ENCODE measurements at places on chromosomes 2 and 18.

DNA sequence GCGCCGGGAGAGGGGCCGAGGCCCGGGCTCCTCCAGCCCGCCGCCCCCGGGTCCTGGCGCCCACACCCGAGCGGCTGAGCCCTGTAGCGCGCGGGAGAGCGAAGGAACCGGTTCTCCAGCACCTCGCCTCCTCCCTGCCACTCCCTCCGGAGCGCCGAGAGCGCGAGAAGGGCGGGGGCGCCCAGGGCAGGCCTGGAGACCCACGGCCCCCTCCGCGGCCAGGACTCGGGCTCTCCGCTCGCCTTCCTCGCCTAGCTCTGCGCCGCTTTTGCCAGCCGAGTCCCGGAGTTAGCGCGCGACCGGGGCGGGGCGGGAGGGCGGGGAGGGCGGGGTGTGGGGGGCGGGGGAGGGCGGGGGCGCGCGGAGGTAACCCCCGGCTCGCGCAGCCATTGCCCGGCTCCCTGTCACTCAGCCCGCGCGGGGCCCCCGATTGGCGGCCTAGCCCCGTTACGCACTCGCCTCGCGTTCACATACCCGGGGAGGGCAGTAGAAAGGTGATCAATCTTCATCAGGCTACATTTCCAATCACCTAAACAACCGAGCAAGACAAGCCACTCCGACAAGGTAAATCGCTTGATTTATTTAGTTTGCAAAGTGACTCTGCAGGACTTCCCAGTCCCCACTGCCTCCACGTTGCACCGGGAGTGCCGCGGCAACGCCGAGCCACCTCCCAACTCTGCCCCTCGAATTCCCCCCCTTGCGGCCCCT, at the start of gene OTX1:
Gene OTX1, plus strand, starts transcription at position 497 of the 708 bp plus-strand sequence. CDS start 2,161 bp downstream, outside the sequence.
- DNase-seq = peak; percentile 47

- no peak for DNase-seq
These were observed 663.9 kb upstream of the LRRTM1 start for GRCh38 chr2:80968450-80968849.

GRCh38 chr2:38533757-38534545, 68.8 kb downstream of the HNRNPLL start:
- DNase-seq = no peak

DNA sequence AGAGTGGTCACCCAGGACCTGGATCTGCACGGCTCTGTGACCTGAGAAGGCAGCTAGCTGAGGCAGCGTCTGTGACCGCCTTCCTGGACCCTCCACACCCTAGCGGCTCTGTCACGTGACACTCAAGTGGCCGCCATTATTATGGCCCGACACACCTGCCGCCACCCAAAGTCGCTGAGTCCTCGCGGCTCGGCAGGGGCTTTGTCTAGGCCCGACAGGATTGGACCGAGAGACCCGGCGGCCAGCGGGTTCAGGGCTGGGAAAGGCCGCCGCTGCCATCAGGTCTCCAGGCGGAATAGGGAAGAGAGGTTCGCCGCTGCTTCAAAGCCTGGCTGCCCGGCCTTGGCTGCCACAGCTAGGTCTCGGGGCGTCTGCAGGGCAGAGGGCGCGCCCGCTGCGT, 1162.5 kb upstream of the LRRTM1 start:
- no peak for DNase-seq

DNA sequence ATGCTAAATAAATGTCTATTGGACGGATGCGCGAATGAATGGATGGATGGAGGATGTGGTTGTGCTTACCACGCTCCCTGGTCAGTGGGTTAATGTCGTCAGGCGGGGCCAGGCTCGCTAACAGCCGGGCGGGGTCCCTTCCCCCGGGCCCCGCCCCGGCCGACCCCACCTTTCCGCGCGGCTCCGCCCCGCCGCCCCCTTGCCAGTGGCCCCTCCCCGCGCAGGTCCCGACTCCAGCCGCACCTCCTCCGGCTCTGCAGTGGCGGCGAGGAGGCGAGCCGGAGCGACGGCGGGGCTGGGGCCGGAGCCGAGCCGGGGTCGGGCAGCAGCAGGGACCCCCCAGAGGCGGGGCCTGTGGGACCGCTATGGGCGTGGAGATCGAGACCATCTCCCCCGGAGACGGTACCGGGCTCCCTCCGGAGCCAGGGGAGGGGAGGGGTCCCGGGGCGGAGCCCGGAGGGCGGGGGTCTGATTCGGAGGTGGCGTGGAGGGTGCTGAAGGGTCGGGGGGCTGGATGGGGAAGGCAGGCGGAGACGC, at the start of gene FKBP1B:
Gene FKBP1B, plus strand, starts transcription at position 257 of the 537 bp plus-strand sequence. Its CDS starts 109 bp downstream, at position 366.
- peak; percentile 34 for DNase-seq

- no peak for DNase-seq
These were observed 11.7 kb downstream of the YIPF4 start for GRCh38 chr2:32289165-32289999.

- DNase-seq = no peak
These were observed 59.7 kb downstream of the WDSUB1 start for GRCh38 chr2:159226608-159227385.

GRCh38 chr18:3058328-3059191, 45.6 kb upstream of the LPIN2 start:
- peak; percentile 80 for DNase-seq

DNA sequence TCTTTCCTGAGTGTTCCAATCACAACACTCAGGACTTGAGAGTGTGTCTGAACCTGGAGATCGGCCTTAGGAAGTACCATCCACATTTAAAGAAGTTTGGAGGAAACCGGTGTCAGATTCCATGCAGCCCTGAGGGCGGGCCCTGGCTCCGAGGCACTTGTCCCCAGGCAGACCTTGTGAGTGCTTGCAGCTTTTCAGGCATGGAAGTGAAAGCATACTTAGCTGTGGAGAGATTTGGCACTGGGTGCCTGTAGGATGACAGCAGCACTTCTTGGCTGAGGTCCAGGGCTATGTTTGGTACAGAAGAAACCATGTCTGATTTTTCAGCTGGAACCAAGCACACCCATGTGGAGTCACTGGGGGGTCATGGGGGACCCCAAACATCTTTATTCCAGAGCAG, 230.8 kb downstream of the SEPTIN10 start:
- DNase-seq = no peak

DNA sequence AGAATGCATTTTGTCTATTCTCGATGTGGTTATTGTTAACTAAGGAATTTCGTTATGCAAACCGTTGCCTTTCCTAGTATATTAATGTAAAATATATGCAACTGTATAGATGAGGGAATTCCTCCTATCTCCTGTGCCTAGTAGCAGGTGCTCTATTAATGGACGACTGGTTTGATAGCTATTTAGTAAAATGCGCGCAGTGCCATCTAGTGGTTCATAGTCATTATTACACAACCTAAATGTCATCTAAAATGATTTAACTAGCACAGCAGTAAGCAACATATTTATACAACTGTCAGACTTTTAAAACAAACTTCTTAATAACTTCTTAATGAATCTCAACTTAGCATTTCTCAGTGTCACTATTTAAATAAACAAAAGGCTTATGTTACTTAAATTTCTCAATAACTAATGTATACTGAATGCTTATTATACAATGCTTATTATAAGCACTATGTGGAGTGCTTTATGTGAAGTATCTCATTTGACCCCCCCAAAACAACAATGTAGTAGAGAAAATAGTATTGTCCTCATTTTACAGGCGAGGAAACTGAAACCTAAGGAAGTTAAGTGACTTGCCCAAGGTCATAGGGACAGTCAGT, 77.9 kb downstream of the DTNA start:
- peak; percentile 60 for DNase-seq

DNA sequence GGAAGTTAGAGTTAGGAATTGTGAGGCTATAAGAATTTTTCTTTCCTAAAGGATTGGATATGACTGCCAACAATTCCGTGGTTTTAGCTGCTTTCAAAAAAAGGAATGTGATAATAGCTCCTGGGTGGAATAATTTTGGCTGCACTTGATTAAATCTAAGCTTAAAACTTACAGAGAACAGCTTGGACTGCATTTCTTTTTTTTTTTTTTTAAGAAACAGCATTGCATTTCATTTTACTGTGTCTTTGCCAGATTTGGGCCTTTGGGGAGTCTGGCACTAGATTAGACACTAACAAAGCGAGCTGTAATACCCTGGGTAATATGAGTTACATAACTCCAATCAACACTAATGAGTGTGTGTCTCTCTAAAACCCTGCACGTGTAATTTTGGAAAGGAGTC, 37.8 kb upstream of the ZNF397 start:
- no peak for DNase-seq

DNA sequence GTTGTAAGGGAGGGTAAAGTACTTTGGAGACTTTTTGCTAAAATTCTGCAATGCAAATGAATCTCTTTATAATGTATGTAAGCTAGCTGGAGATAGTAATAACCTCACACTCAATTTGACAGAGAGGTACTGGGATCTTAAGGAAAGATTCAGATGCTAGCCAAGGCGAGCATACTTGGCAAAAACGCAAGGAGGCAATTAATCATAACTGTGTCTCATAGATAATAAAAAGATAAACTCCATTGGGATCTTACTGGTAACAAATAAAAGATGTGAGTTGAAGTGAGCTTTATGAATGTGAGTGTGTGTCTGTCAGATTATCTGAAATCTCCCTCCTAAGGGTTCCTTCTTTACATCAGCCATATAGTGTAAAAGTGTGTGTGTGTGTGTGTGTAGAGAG, 533.0 kb downstream of the TMX3 start:
- no peak for DNase-seq

DNA sequence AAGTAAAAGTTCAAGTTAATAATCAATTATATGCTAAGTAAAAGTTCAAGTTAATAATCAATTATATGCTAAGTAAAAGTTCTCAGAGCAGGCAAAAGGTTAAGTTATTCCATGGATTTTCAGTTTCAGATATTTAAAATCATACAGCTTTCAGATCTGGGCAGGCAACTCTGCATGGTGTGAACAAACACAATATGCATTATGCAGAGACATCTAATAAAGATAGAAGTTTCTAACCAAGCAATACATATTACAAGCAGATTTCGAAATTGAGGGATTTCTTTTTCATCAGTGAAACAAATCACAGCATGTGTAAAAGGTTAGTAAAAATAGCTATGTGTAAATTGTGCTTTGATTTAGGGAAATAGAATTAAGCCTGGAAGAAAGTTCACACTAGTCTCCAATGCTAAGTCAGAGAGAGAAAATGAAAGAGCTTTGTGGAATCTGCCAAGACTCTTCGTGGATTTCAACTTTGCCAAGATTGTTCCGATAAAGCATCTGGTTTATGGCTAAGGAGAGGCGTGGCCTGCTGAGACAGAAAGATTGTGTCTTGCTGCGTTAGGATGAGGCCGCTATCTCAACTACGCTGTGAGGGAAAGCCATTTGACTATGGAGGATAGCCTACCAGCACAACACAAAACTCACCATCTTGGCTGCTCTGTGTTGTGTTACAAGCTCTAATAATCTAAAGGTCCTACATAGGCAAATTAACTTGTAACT, 60.1 kb upstream of the SLC16A14 start:
- no peak for DNase-seq

- no peak for DNase-seq
These were observed 78.1 kb upstream of the LAPTM4A start for GRCh38 chr2:20129331-20130159.

GRCh38 chr2:202541137-202541536, 93.6 kb upstream of the FAM117B start:
- DNase-seq = no peak

DNA sequence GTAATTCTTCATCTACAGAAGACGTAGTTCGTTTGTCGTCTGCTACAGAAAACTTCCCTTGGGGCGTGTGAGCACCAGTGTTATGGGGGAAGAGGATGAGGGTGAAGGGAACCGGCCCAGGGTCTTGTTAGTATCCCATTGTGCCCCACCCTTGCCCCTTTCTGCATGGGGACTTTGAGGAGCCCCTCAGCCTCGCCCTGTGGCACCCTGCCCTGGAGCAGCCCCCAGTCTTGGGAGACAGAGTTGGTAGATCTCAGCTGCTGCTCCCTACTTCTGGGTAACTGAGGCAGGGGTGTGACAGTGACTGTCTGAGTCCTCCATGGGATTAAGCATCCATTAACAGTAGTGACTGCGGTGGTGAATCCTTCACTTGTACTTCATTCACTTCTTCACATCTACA, 50.1 kb downstream of the RNF144A start:
- no peak for DNase-seq

GRCh38 chr2:162581959-162582798, 238.2 kb downstream of the GCA start:
- no peak for DNase-seq

DNA sequence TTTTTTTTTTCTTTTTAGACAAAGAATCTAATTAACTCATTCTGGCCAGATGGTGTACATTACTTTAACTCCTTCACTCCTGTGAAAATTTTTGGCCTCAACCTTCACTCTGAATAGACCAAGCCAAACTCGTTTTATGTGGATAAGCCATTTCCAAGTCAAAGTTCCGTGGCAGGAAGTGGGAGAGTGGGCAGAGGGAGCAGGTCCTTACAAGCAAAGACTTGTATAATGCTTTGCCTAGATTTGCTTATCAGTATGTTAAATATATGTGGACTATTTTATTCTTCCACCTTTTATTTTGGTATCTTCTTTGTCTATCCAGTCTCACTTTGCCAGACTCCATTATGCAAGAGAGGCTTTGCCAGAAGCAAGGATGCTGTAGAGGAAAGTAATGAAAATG, 178.1 kb upstream of the TNP1 start:
- DNase-seq = no peak

- peak; percentile 6 for DNase-seq
These were observed 65.6 kb upstream of the REV1 start for GRCh38 chr2:99555404-99555803.

DNA sequence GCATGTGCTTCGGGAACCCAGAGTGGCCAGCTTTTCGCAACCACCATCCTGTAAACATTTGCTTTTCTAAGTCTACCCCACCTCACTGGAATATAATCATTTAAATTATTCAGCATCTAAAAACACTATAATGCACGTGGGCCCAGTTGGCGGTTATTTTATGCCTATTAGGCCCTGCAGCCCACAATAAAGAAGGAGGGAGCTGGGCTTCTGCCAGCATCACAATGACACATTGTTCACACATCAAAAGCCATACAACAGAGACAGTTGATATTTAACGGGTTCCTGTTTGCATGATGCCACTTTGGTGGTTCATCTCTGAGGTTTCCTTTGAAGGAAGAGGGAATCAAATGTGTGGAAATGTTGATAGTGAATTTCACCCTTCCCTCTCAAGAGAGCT, 916.0 kb upstream of the CELF4 start:
- DNase-seq = no peak

DNA sequence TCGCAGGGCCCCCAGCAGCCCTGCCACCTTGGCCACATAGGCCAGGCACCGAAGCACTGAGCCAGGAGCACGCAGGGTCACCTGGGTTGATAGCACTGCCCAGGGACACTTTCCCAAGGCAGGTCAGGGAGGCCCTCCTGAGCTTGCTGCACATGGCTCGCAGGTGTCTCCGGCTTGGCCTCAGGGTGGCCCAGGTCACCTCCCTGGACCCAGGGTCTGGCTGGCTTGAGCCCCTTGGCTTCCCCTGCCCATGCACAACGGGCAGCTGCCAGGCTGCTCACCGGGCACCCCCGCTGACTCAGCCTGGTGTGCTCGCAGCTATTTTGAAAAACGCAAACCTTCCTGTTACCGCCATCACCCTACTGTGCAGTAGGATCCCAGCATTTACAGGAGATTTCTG, 502.3 kb downstream of the EIPR1 start:
- DNase-seq = no peak

- DNase-seq = no peak
These were observed 2.8 kb downstream of the WDR54 start for GRCh38 chr2:74424139-74424992.
